ENCODE measurements at places on chromosomes 7 and 10.

DNA sequence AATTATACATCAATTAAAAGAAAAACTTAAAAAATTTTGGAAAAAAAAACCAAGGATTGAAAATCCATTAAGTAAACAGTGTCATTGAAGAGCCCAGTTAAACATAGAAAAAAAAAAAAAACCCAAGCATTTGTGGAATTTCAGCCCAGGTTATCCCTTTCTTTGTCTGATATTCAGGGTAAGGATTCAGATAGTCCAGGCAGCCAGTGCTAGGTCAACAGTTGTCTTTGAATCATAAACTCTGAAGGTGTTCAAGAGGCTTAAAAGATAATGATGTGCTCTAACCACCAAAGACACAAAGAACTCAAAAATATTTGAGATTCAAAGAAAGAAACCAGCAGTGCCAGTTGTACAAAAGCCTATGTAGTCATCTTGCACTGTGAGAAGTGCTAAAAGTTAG, 270.3 kb upstream of the DKK1 start:
- no peak for ATAC-seq

- ATAC-seq: no peak
Observed at GRCh38 chr7:144508702-144509101, 105.2 kb upstream of the NOBOX start.

GRCh38 chr10:99329304-99329553, at the start of gene CNNM1:
TSS of gene CNNM1 (plus strand) at chr10:99329356. CDS start at chr10:99329388, 32 bp downstream.
- ATAC-seq: peak; percentile 73

- ATAC-seq: no peak
Observed at GRCh38 chr10:120984221-120984620, 133.1 kb downstream of the WDR11 start.

GRCh38 chr7:117762055-117762454, 111.2 kb downstream of the CTTNBP2 start:
- ATAC-seq: no peak

- ATAC-seq: no peak
Observed at GRCh38 chr7:42359946-42360345, 122.9 kb upstream of the GLI3 start.

DNA sequence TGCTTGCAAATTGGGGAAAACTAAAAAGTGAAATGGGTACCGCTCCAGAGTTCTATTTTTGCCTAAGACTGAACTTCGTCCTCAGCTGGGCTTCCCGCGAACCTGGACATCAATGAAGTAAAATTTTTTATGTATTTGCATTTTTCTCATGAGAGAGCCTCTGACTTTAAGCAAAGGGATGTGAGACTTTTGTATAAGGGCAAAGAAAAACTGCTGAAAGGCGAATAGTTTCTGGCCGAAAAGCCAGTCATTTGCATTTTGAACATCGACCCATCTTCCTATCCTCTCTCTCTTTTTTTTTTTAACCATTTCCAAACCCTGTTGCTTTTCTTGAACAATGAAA, 573 bp downstream of the PMPCB start:
- ATAC-seq: no peak

- ATAC-seq: no peak
Observed at GRCh38 chr7:101659706-101660105, 30.6 kb upstream of the MYL10 start.

DNA sequence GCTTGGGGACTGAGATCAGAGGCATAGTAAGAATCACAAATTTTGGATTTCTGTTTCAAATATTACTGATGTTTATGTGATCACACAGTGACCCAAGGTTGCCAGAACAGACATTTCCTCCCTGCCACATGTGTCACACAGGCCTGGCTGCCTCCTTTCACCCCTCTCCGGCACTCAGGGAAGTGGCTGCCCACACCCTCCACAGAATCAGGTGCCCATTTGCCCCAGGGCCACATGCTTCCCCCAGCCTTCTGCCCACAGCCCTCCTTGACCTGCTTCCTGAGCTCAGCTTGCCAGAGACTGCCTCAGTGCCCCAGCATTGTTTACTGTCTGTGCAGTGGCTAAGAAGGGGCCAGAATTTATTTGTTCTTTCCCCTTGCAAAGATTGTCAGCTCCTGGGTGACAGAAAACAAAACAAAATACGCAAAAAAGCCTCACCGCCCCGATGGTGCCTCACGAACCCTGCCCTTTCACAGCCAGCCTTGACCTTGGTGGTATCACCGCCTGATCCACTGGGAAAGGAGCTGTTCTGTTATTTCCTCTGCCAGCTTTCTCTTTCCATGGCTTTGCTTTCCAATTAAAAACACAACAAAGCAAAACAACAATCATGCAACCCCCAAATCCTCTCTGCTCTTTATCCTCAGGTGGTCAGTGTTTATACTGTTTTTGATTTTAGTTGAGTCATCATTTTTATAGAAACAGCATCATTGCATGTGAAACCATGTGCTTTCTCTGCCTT, 52.8 kb downstream of the CHN2 start:
- no peak for ATAC-seq

DNA sequence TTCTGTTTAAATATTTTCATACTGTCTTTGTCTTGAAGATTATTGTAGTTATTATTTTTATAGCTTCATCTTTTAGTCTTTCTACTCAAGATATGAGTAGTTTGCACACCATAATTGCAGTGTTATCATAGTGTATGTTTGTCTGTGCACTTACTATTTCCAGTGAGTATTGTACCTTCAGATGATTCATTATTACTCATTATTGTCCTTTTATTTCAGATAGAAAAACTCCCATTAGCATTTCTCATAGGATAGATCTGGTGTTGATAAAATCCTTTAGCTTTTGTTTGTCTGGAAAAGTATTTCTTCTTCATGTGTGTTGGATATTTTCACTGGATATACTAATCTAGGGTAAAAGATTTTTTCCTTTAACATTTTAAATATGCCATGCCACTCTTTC, 646.2 kb upstream of the GRM3 start:
- no peak for ATAC-seq

DNA sequence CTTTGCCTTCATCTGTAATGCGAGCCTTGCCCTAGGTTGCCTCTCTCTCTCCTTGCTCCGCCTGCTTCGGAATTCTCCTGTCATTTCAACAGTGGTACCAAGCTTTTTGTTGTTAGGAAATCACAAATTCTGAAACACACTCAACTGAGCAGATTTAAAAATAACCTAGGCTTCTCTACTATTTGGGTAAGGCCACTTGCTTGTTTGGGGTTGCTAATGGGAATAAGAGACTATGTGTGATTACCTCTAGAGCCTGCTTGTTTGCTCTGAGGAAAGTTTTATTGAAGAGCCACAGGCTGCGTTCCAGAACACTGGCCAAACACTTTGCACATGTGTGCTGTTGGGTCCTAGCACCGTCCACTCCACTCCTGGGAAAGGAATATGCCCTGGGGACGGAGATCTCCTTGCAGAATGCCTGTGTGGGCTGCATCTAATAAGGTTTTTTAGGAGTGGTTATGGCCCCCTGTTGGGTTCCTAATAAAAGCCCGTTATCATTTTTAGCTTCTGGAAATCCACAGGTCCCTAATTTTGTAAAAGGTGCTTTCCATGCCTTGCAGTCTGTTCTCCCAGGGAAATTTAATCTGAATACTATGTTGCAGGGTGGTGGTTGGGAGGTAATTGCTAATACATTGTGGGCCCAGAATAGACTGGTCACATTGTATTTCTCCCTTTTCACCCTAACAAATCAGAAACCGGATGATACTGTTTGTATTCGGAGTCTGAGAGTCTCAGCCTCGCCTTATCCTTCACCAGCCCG, 68.7 kb upstream of the KLF6 start:
- no peak for ATAC-seq

DNA sequence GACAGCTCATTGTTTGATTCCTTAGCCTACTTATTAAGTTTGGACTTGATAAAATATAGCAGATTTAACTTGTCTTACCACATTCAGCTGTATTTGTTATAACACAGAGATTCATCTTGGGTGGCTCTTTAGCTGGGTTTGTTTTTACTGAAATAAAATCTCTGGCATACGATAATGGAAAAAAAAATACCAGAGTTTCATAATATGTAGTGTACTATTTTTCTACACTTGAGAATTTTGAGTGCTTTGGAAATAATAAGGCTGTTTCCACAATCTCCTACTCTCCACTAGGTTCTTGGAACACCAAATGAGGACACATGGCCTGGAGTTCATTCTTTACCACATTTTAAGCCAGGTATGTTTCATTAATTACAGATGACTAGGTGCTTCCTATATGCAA, 218.6 kb upstream of the FZD1 start:
- no peak for ATAC-seq

DNA sequence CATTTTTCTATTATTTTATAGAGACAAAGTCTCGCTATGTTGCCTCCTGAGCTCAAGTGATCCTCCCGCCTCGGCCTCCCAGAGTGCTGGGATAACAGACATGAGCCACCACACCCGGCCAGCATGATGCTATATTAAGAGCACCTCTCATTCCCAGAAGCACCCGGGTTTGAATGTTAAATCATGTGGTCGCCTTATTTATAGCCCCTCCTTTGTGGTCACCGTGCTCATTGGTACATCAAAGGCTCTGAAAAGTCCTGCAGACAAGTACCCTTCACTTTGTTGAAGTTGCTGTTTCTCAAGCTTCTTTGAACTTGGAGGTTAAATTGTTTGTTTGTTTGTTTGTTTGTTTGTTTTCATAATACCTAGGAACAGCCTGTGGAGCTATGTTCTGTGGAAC, 40.0 kb downstream of the CLIP2 start:
- ATAC-seq: no peak

- no peak for ATAC-seq
Observed at GRCh38 chr10:76435157-76435556, 1003.7 kb downstream of the LRMDA start.

All from SK-N-SH treated with all-trans-retinoic acid at 6 μM for 48 hours (cell line).